Panc1 (cell line): ENCODE measurements at places on chromosomes 6 and 20.

- no peak for DNase-seq
These were observed 234.7 kb downstream of the RNGTT start for GRCh38 chr6:88728756-88729155.

DNA sequence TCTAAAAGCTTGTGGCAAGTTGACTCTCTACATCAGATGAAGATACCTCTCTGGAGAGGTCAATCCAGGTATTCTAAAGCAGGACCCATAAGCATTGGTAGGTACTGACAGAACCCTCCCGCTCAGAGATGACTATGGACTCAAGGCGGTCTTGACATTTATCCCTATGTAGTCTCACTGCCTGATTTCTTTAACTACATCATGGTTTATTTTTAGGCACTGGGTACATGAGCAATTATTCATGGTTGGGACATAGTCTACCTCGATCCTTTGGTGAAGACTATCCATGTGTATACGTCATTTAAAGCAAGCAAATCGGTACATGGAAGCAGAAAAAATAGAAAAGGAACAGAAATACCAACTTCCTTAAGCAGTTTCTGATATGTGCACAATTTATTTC lies 136.2 kb upstream of the TAB2 start:
- DNase-seq: no peak

DNA sequence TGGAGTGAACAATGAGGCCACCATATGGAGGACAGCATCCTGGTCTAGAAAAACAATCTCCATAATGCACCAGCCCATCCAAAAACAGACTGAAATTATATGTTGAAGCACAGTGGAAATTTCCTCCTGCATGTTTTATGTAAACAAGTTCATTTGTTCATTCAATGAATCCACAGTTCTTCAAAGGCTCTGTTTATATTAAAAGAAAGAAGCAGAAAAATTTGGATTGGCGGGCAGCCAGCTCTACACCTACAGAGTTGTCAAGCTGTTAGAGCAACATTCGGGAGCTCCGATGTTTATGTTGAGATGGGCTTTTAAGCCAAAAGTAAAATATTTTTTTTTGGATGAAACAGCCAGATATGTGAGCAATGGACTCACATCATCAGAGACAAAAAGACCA lies 395.3 kb upstream of the SULF2 start:
- no peak for DNase-seq

- no peak for DNase-seq
These were observed 11.3 kb upstream of the TMEM181 start for GRCh38 chr6:158548418-158549161.

- DNase-seq: no peak
These were observed 157.9 kb downstream of the INSM1 start for GRCh38 chr20:20525756-20526155.
